ENCODE measurements at places on chromosomes 16 and 17. TPM values are rescaled to one million over a fixed set of nuclear protein-coding genes. Genes with fewer than 3 reads are reported as not detected.

The RPAIN gene
- total RNA-seq = 35.2 TPM

The CCT6B gene
- total RNA-seq = 3.0 TPM

The HS3ST3B1 gene
- 3.5 TPM for total RNA-seq

The FOXC2 gene
- 0.18 TPM for total RNA-seq

The IGFBP4 gene
- total RNA-seq = 450 TPM

The IL21R gene
- total RNA-seq = 4.8 TPM

The C17orf78 gene
- not detected for total RNA-seq

The TP53TG3D gene
- not detected for total RNA-seq

The ZNF594 gene
- 6.0 TPM for total RNA-seq

The TMEM88 gene
- total RNA-seq = 0.14 TPM

The HOXB8 gene
- total RNA-seq = not detected

The RANBP10 gene
- 3.1 TPM for total RNA-seq

The PHLPP2 gene
- 6.9 TPM for total RNA-seq
